ENCODE measurements at places on chromosomes 2 and 18. TPM values are rescaled to one million over a fixed set of nuclear protein-coding genes. Genes with fewer than 3 reads are reported as not detected.

PDE11A gene
- total RNA-seq: 0.19 TPM

CYS1 gene
- 0.13 TPM for total RNA-seq

AGAP1 gene
- 40.5 TPM for total RNA-seq

ALKAL2 gene
- 10.4 TPM for total RNA-seq

GPR35 gene
- not detected for total RNA-seq

MRPL19 gene
- total RNA-seq: 75.2 TPM

ZNF804A gene
- not detected for total RNA-seq

NEURL3 gene
- not detected for total RNA-seq

DSC3 gene
- 3.7 TPM for total RNA-seq

ELOA2 gene
- not detected for total RNA-seq

IL36G gene
- not detected for total RNA-seq

TUBA3D gene
- 0.21 TPM for total RNA-seq

FAM237A gene
- not detected for total RNA-seq

ANKRD30B gene
- total RNA-seq: not detected

MYOM1 gene
- total RNA-seq: 0.78 TPM

CCDC141 gene
- total RNA-seq: 21.6 TPM

FN1 gene
- total RNA-seq: 109 TPM

UNC80 gene
- 0.38 TPM for total RNA-seq

TEKT4 gene
- not detected for total RNA-seq

TNS1 gene
- total RNA-seq: 5.1 TPM

STARD6 gene
- total RNA-seq: not detected

EFHD1 gene
- total RNA-seq: 1.5 TPM

CNGA3 gene
- total RNA-seq: not detected

PLA2R1 gene
- 2.2 TPM for total RNA-seq

IL36B gene
- total RNA-seq: not detected

TM4SF20 gene
- total RNA-seq: not detected
